Stimulated activated CD4-positive, alpha-beta T cell treated with anti-CD3 and anti-CD28 coated beads, Interleukin-4, amount 100 ng/mL, for 48 hours (primary cell): ENCODE measurements at places on chromosomes 12 and 14.

GRCh38 chr14:89270439-89271227 is 146.4 kb downstream of the FOXN3 start:
- no peak for DNase-seq

GRCh38 chr12:119153477-119154434 is 25.0 kb upstream of the HSPB8 start:
- peak; percentile 4 for DNase-seq

DNA sequence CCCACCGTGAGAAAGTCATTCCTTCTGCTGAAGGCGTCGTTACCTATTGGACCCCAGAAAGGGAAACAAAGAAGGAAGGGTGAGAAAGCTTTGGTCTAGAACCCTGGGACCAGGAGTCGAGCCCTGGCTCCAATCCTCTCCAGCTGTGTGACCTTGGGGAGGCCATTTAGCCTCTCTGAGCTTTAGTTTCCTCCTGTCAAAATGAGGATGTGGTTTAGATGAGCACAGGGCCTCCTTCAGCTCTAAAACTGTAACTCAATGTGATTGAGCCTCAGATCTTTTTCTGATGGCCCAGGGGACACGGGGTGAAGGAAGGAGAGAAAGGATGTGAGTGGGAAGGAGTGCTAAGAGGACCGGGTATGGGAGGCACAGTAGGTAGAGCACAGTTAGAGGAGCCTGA is 7.7 kb downstream of the JDP2 start:
- DNase-seq: no peak

- DNase-seq: no peak
These were observed 55.8 kb downstream of the GALNT4 start for GRCh38 chr12:89468648-89469326.

- no peak for DNase-seq
These were observed 7.6 kb downstream of the YBX3 start for GRCh38 chr12:10715491-10715890.

DNA sequence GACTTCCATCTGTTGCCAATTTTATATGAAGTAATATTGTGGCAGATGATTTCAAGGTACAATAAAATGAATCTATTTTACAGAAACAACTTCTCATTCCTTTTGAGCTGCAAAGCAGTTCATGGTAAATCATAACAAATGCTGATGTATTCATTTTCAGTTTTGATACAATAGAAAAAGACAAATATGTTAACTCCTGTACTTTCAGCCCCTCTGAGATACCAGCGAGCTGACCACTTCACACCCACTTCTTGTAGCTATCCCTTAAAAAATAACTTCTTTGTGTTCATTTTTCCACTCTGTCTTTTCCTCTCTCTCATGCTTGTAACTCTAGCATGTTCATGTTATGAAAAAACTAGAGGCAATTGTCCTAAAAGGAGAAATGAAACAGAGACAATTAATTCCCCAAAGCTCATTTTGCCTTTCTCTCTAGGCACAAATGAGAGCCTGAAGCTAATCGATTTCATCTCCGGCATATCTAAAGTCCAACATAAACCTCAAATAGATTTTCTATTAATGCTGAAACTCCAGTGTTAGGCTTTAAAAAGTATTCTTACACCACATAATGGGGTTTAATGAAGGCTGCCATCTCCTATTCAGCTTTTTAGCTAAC is 182.9 kb downstream of the C12orf42 start:
- DNase-seq: no peak

- no peak for DNase-seq
These were observed at the start of gene AVPR1A for GRCh38 chr12:63150713-63151622. Gene AVPR1A (minus strand): TSS chr12:63151201. CDS start chr12:63150836, 365 bp downstream.

DNA sequence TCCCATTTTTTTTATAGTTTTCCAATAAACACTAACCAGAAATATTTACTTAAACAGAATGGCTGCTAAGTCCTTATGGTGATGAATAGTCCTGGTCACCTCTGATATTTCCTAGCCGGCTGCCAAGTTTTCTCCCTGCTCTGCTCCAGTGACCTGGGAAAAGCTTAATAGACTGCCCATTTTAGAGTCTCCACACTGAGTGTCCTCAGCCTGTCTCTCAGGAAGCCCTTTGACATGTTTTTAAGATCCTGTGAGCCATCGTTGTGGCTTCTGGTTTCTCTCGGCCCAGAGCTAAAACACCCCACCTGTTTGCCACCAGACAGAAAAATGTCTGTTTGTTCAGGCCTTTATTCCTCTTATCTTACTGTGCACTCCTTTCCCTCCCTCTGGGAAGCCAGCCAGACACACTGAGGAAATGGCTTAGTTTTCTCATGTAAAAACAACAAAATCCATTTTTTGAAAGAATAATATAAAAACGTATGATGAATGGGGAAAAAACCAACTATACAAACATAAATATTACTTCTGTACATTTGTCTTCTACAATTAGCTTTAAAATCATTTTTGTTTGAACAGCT is 25.4 kb upstream of the ALDH2 start:
- no peak for DNase-seq

DNA sequence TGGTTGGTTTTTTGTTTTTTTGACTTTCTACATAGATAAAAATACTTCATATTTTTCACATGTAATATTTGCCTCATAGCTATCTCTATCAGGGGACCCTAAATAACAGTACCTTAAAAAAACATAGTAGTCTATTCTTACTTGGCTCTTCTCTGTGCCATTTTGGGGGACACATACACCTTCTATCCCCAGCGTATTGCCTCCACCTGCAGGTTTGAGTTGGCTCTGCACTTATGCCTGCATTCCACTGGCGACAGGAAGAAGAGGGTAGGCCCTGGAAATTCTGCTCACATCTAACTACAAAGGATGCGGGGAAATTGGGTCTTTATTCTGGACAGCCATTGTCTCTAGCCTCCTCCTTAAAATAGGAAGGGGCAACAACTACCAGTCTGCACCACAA is 13.8 kb upstream of the IFI27L2 start:
- DNase-seq: no peak

DNA sequence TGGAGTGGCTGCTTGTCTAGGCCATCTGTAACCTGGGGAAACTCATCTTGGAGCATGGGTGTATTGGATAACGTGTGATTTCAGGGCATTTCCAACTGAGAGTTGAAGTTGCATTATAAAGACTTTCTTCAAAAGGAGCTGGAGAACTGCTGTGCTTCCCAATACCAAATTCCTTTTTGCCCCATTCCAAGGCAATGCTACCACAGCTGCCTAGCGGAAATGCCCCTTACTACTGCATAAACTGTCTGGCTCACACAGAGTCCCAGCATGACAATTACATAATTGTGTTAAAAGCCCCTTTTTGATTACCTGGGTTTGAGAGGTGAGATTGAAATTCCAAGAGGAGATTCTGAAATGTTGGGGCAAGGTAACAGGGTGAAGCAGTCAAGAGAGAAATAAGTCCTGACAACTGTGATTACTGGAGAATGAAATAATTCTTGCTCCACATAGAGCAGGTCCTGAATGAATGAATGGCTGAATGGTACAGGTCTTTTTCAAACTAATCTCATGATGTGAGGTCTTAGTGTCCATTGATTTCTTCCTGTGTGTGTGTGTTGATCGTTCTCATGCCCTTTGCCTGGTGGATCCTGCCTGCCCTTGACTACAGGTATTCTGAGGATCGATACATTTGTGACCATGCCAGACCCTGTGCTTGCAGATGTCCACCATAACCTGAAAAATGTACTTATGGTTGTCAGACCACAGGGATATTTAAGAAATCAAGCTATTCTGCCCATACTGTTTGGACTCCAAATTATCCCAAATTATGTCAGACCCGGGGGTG is 386.5 kb downstream of the GRIN2B start:
- no peak for DNase-seq

- no peak for DNase-seq
These were observed 283.0 kb upstream of the PRKD1 start for GRCh38 chr14:30210630-30211029.

DNA sequence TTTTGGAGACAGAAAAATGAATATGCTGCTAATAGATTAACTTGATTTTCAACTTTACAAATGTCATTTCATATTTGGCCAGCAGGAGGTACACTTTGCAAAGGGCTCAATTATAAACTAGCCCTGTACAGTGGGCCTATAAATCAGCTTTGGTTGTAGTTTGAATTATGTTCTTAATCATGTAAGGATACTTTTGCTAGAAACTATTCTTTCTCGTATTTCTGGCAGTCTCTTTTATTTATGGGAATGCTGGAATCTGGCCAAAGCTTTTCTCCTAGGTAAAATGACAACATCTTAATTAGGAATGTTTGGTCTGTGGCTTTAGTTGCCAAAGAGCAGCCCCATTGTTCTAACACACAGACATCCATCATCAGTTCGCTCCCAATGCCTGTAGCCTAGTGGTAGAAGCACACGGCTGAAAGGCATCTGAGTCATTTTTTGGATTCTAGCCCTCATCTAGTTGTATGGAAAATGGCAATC is 1322.3 kb upstream of the SEL1L start:
- no peak for DNase-seq

DNA sequence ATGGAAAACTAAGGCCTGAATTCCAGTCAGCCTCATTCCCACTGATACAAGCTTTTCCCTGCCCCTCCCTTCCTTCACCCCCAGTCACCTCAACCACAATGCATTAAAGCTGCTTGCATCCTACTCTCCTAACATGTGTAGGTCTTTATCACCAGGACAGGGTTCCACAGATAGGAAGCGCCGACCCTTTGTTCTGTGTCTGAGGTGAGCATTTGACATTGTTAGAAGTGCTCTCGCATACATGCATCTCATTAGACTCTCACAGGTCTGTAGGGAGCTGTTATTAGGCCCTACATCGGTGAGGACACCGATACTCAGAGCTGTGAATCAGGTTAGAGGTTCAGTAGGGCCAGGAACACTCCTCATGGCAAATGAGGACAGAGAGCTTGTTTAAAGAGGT is 13.2 kb upstream of the EDDM3A start:
- DNase-seq: no peak

DNA sequence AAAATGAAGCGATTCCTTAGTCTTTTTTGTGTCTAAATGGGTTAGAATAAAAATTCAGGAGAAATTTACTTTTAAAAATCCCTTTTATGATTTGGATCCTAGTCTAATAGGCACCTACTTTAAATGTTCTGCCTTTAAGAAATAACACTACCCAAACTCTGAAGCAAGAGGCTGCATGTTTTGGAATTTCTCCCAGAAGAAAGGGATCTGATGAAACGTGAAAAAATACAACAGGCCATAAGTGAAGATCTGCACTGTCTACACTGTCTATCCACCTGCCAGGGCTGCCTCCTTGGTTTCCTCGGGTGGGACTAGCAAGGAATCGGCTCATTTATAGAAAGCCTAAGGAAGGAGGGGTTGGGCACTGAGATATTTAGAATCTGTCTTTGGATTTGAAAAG is 22.1 kb downstream of the ACVR1B start:
- no peak for DNase-seq
